PC-9 (cell line): ENCODE measurements at places on chromosomes 2 and 18. TPM values are rescaled to one million over a fixed set of nuclear protein-coding genes. Genes with fewer than 3 reads are reported as not detected.

- DNase-seq, result no peak
- no peak overlapping the region for H3K4me3 ChIP-seq
These were observed 95.7 kb downstream of the NEDD4L start for GRCh38 chr18:58139459-58140386.

GRCh38 chr2:126448611-126449010, 207.3 kb upstream of the GYPC start:
- no peaks in the 10 kb centered on the region for H3K4me1 ChIP-seq
- H3K27me3 ChIP-seq, result peaks cover 36% of the 10 kb centered on the region
- no peak overlapping the region for H3K4me3 ChIP-seq
- DNase-seq, result no peak
- H3K27ac ChIP-seq, result no peak overlapping the region

- H3K36me3 ChIP-seq, result no peaks in the 10 kb centered on the region
- no peak overlapping the region for H3K27ac ChIP-seq
- H3K27me3 ChIP-seq, result no peaks in the 10 kb centered on the region
- H3K4me1 ChIP-seq, result no peaks in the 10 kb centered on the region
- no peak for DNase-seq
- no peak overlapping the region for H3K4me3 ChIP-seq
These were observed 44.5 kb upstream of the KCNE4 start for GRCh38 chr2:223007531-223007930.

DNA sequence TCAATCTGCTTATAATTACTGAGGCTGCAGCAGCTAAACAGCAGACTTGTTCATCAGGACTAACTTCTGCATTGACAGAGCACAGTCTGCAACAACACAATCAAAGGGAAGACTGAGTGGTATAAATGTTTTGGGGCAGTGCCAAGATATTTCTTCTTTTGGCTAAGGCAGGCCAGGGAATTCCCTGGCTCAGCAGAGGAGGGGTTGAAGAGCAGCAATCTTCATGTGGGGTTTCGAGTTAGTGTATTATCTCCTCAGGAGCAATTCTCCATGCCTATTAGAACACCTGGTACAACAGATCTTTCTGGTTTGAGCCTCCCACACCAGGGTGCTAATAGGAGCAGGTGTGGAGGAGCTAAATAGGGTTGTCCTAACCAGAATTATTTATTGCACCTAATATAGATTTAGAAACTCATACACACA, 103.0 kb upstream of the STK17B start:
- DNase-seq, result no peak
- H3K4me1 ChIP-seq, result peaks cover 17% of the 10 kb centered on the region
- H3K36me3 ChIP-seq, result no peaks in the 10 kb centered on the region
- no peak overlapping the region for H3K4me3 ChIP-seq
- no peak overlapping the region for H3K27ac ChIP-seq
- no peaks in the 10 kb centered on the region for H3K27me3 ChIP-seq

DNA sequence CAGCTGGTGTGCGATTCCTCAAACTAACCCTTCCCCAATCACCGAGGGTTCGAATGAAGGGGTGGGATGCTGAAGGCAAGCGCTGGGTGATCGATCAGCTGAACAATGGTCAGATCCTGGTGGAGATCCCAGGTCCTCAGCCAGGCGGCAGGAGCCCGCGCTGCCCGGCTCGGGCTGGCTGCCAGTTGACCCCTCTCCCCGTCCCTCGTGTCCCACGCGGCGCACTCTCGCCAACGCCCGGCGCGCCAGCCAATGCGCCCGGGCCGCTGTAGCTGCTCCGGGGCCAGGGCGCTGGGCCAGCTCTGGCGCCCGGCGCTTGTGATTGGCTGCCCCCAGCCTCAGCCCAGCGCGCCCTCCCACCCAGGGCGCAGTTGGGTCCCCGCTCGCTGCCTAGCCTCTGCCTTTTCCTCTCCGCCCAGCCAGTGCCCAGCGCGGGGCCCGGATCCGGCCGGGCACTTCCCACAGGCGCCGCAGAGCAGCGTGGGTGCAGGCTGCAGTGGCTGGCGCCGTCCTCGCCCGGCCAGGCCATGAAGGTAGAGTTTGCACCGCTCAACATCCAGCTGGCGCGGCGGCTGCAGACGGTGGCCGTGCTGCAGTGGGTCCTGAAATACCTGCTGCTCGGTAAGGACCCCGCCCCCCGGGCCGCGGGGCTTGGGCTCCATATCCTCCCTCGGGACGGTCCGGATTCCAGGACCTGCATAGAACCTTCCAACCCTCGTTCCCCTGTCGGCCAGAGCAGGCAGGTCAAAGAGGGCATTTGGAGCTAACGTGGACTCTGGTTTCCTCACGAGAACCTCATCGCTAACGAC, at the start of gene MOGAT1:
TSS of gene MOGAT1 (plus strand) at position 400 of the 809 bp plus-strand sequence. CDS start at position 528, 128 bp downstream.
- H3K36me3 ChIP-seq, result no peaks in the 10 kb centered on the region
- H3K27ac ChIP-seq, result no peak within 1 kb of the TSS
- H3K4me3 ChIP-seq, result peak within 1 kb of the TSS; percentile 38; the same call in 1 of the 2 replicates
- DNase-seq, result no peak

- H3K27me3 ChIP-seq, result no peaks in the 10 kb centered on the region
- no peak overlapping the region for H3K4me3 ChIP-seq
- no peak for DNase-seq
- no peak overlapping the region for H3K27ac ChIP-seq
- H3K36me3 ChIP-seq, result no peaks in the 10 kb centered on the region
These were observed 10.2 kb upstream of the CHN1 start for GRCh38 chr2:175015340-175015739.

DNA sequence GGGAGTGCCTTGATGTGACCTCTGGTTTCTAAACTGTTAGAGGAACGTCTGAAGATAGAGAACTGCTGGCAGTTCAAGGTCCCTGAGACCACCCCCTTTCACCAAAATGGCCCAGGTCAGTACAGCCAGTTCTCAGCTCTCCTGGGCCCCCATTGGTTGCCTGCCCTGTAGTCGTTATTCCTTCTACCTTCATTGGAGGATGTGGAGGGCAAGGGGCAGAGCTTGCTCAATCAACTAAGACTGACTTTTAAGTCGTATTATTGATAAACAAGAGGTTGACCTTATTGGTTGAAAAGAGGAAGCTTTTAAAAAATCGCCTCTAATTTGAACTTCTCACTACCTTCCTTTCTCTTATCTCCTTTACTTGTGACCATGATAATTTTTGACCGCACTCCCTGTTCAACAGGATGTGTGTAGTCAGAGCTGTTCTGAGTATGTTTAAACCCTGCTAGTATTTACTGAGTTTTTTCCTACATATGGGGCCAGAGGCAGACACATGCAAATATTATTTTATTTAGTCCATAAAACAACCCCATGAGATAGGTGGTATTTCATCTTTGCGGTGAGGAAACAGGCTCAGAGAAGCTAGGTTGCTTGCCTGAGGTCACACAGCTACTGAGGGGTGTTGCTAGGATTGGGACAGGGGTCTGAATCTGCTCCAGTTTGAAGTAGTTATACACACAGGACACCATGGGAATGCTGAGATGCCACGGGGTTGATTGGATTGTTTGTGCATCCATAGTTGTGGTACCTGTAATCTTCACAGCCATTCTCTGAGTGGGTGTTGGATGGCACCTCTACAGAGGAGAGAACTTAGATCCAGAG, 65.9 kb downstream of the TMEM247 start:
- no peaks in the 10 kb centered on the region for H3K36me3 ChIP-seq
- no peak overlapping the region for H3K27ac ChIP-seq
- DNase-seq, result no peak
- no peaks in the 10 kb centered on the region for H3K27me3 ChIP-seq

Gene GAD1
- 3.5 and 4.3 TPM in 2 replicates for total RNA-seq

Gene ODC1
- total RNA-seq, result 39.9 and 40.5 TPM in 2 replicates

Gene CBLN2
- total RNA-seq, result not detected in 2 replicates

Gene CNTNAP5
- total RNA-seq, result not detected in 2 replicates

Gene CTAGE1
- not detected in 2 replicates for total RNA-seq
